ENCODE measurements at places on chromosomes 1 and 21.

DNA sequence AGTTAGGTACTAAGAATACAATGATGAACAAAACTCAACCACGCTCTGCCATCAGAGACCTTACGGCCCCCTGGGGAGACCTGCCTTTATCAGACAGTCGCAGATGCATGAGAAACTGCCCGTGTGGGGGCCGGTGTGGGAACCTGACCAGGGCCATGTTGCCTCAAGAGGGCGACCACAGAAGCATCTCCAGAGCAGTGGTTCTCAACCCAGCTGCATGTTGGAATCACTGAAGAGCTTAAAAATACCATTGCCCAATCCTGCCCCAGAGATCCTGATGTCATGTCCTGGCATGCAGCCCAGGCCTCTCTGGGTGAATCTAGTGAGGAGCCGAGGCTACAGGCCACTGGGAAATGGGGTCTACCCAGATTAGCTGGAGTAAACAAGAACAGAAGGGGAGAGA lies 108.7 kb downstream of the PRDM2 start:
- DNase-seq: no peak

DNA sequence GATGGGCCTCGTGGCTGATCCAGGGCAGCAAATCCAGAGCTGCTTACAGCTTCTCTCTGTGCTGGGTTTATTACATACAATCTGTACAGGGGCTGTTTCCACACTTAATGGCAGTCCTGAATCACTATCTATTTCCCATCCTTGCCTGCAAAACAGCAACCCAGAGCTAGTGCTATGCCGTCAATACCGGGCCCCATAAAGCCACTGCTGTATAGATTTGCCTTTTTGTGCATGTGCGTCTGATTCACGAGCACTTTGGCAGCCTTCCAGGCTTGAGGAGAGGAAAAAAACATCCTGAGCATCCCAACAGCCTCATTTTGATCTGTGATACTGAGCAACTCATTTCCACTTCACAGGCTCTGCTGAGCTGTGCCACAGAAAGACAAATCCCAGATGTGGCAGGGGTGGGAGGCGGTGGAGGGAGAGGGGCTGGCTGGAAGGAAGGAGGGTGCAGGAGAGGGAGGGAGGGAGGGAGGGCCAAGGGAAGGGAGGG lies 65.2 kb upstream of the TARBP1 start:
- DNase-seq: peak; percentile 32

- no peak for DNase-seq
These were observed 11.9 kb downstream of the URB1 start for GRCh38 chr21:32380940-32381339.

DNA sequence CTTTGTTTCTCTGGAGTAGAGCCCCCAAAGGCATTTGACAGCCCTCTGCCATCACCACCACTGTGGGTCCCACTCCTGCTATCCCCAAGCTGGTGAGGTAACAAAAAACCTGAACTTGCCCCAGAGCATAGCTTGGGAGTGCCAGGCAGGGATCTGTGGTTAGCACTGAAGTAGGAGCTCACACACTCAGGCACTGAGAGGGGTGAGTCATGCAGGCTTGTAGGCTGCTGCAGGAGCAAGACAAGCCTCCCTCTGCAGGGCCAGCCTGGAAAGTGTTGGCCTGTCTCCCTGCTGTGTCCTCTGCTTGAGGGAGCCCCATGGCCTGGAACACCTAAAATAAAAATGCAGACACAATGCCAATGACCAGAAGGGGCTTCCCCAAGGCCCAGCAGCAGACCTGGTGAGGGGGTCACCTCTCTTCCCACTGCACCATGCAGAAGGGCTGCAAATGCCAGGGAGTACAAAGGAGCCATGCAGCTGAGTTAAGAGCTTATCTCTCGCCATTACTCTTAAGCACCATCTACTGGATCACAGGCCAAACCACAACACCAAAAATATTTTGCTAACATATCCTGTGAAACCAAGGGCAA lies 108.9 kb upstream of the POGK start:
- no peak for DNase-seq

- no peak for DNase-seq
These were observed 57.5 kb upstream of the ABCG1 start for GRCh38 chr21:42161401-42161955.

GRCh38 chr1:225580238-225581099 lies 72.5 kb downstream of the ENAH start:
- no peak for DNase-seq

DNA sequence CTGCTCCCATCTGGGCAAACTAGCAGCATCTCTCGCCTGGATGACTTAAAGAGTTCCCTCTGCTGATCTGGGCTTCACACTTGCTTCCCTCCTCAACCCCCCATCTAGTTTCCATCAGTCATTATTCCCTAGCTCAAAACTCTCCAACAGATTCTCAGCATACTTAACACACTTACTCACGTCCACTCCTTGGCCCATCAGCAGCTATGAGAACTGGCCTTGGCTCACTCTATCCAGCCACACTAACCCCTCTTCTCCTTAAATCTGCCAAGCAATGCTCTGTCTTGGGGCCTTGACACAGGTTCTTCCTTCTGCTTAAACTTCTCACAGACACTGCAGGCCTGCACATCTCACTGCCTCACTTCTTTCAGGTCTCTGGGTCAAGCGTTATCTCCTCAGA lies 41.6 kb downstream of the GNG12 start:
- DNase-seq: no peak

- DNase-seq: no peak
These were observed 151.9 kb downstream of the MAGI3 start for GRCh38 chr1:113542221-113542701.

- DNase-seq: no peak
These were observed 7.0 kb upstream of the CELSR2 start for GRCh38 chr1:109242387-109242786.

DNA sequence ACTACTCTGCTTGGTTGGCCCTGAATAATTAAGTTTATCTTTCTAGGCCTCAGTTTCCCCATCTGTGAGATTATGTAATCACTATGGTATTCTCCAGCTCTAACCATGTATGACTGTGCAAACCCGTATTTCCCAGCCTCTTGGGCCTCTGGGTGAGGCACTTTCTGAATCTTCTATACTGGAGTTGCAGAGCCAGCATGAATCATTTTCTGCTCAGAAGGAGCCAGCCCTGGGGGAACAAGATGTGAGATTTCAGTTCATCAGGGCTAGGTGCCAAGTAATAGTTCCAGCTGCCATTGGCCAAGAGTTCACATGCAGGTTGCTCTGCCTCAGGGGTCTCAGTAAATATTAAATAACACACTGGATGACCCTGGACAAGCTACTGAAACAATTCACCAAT lies 47.7 kb upstream of the USP24 start:
- no peak for DNase-seq

DNA sequence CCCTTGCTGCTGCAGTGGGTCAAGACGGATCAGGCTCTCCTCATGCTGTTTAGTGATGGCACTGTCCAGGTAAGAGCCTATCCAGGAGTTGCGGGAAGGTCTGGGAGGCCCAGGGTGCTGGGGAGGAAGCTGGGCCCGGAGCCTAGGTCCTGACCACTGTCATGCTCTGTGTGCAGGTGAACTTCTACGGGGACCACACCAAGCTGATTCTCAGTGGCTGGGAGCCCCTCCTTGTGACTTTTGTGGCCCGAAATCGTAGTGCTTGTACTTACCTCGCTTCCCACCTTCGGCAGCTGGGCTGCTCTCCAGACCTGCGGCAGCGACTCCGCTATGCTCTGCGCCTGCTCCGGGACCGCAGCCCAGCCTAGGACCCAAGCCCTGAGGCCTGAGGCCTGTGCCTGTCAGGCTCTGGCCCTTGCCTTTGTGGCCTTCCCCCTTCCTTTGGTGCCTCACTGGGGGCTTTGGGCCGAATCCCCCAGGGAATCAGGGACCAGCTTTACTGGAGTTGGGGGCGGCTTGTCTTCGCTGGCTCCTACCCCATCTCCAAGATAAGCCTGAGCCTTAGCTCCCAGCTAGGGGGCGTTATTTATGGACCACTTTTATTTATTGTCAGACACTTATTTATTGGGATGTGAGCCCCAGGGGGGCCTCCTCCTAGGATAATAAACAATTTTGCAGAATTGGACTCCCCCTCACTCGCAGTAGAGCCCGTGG lies 1.7 kb downstream of the DYNLT4 start:
- no peak for DNase-seq

DNA sequence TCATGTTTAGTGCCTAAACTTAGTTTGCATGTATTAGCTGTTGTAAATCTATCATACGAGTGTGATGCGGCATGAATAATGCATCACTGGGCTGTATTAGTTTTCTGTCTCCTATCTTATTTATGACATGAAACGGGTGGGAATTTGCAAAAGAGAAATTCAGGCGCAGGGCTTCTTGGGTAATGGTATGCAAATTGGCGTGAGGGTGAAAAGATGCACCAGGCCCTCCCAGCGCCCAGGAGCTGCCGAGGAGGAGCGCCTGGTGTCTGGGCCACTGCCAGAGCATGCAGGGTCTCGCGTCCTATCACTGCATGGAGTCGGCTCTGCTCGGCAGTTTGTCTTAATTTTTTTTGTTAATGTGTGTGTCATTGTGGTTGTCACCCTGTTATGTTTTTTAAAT lies 82.9 kb upstream of the ACTL8 start:
- DNase-seq: no peak

- no peak for DNase-seq
These were observed 600.5 kb downstream of the NPHP4 start for GRCh38 chr1:5391725-5392124.

- DNase-seq: no peak
These were observed 52.8 kb downstream of the SLC44A3 start for GRCh38 chr1:94872771-94873495.

DNA sequence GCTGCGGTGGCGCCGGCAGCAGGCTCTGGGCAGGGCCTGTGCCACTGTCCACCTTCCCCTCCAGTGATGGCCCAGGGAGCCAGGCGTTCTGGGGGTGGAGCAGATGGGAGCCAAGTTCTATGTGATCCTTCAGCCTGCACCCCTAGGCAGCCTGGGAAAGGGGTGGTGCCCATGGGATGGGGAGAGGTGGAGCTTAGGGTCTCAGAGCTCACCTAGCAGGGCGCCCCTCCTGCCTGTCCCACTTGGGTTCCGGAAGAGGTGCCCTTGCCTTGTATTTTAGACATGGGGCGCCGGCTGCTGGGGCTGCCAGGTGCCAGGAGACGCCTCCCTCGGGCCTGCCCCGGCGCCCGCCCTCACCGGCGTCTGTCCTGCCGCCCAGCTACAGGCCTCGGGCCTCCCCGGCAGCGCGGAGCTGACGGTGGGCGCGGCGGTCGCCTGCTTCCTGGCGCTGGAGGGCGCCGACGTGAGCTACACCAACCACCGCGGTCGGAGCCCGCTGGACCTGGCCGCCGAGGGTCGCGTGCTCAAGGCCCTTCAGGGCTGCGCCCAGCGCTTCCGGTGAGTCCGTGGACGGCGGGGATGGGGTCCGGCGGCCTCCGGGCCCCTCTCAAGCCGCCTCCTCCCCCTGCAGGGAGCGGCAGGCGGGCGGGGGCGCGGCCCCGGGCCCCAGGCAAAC lies 3.1 kb upstream of the MMP23B start:
- DNase-seq: no peak

GRCh38 chr1:114152089-114152507 lies 1.6 kb downstream of the SYT6 start:
- no peak for DNase-seq

GRCh38 chr1:240385985-240386978 lies 225.7 kb downstream of the GREM2 start:
- DNase-seq: no peak

DNA sequence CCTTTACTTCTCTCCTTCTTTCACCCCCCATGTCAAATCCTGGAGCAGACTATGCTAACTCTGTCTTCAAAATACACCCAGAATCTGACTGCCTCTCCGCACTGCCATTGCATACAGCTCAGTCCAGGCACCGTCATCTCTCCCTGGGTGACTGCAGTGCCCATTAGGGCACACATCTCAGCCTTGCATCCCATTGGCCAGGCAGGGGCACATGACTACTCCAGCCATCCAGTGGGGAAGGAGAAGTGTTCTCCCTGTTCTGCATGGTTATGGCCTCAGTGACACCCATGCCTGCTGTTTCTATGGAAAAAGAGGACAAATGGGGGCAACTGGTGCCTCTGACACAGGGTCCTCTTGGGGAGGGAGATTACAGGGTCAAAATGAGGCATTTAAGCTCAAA lies 270.5 kb downstream of the MATN1 start:
- no peak for DNase-seq

GRCh38 chr21:25586326-25586725 lies 21.0 kb downstream of the MRPL39 start:
- DNase-seq: no peak

DNA sequence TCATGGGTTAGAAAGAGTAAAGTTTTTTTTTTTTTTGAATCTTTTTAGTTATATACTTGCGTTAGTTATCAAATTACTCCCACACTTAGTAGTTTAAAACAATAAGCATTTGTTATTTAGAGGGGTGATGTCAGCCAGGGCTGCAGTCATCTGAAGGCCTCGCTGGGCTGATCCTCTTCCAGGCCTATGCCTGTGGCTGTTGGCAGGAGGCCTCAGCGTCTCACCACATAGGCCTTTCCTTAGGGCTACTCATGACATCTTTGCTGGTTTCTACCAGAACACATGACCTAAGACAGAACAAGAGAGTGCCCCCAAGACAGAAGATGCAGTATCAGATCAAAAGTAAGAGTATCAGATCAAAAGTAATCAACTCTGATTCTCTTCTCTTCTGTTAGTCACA lies 167.4 kb downstream of the HHAT start:
- DNase-seq: no peak

- no peak for DNase-seq
These were observed 34.8 kb downstream of the ACOT7 start for GRCh38 chr1:6358757-6359201.

DNA sequence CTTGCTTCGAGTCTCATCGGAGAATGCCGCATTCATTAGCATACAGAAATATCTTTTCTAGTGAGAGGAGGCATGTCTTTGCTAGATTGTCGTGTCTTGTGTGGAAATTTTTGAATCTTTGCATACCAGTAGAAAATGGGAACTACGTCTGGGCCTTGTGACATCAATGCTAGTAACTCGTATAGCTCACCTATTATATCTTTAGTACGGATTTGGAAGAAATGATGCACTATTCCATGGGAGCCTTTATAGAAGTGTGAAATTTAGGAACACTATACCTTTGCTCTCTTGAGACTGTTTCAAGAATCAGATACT lies 835 bp downstream of the UHMK1 start:
- DNase-seq: no peak

GRCh38 chr1:162663086-162663485 lies 30.8 kb downstream of the DDR2 start:
- DNase-seq: no peak

DNA sequence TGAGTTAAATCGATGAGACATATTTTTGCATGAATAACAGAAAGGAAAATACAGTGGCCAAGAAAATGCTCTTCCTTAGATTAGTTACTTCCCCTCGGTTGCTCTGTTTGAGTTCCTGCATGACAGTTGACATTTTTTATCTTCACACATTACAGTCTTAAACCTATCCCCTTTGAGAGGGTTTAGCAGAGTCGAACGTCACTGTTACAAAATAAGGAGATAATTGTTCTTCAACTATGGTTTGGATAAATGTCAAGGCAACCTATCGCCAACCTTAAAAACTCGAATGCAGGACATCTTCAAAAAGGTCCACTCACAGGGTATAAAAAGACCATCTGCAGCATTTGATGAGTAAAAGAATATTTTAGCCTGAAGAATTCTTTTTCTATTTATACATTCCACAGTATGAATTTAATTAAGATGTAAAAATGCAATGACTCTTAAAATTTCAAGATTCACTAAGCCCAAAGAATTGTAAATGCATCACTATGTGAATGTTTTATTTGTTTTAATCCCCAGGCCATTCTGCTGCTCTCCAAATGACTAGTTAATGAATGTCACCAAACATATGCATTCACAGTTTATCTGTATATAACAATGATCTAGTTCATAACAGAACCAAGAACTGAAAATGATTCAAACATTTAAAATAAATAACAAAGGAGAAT lies 68.9 kb upstream of the COL11A1 start:
- no peak for DNase-seq

- DNase-seq: no peak
These were observed 20.3 kb upstream of the SLC26A9 start for GRCh38 chr1:205963352-205964155.
